ENCODE measurements at places on chromosomes 3 and 15.

- no peak for DNase-seq
Measured at GRCh38 chr3:7489417-7489816, 628.5 kb downstream of the GRM7 start.

DNA sequence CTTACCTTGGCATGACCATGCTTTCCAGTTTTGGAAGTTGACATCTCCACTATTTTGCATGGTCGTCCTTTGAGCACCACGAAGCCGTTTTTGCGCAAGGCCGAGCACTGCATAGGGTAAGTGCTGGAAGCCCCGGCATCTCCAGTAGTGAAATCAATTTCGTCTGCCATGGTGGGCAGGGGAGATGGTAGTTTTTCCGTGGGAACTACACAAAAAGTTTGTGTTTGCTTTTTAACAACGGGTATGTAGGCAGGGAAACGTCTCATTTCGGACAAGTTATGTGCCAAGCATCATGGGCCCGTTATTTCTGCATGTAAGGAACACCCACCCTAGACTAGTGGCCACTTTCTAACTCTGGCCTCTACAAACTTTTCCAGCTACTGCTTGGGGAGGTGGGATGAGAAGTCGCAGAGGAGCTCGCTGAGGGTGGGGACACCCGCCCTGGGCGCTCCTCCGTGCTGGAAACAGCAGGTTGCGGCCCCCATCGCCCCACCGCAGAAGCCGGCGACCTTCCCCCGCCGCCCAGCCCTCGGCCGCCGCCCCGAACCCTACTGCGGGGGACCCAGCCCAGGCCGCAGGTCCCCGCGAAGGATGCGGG lies 701 bp downstream of the EIF5A2 start:
- DNase-seq: no peak

GRCh38 chr3:8103954-8104353 lies 397.7 kb upstream of the LMCD1 start:
- DNase-seq: no peak

- no peak for DNase-seq
Measured at GRCh38 chr3:47772788-47773187, 8.9 kb downstream of the SMARCC1 start.

- no peak for DNase-seq
Measured at GRCh38 chr3:184742676-184743135, 30.8 kb upstream of the MAGEF1 start.

GRCh38 chr3:168806871-168807270 lies 711.1 kb upstream of the GOLIM4 start:
- DNase-seq: no peak

DNA sequence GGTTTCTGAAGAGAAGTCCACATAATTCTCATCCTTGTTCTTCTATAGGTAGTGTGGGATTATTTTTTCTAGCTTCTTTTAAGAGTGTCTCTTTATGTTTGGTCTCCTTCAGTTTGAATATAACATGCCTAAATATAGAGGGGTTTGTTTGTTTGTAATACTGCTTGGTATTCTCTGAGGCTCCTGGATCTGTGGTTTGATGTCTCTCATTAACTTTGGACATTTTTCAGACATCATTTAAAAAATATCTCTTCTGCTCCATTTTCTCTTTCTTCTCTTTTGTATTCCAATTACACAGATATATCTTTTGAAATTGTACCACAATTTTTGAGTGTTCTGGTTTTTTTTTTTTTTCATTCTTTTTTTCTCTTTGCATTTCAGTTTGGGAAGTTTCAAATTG lies 113.1 kb downstream of the ARNT2 start:
- DNase-seq: no peak

DNA sequence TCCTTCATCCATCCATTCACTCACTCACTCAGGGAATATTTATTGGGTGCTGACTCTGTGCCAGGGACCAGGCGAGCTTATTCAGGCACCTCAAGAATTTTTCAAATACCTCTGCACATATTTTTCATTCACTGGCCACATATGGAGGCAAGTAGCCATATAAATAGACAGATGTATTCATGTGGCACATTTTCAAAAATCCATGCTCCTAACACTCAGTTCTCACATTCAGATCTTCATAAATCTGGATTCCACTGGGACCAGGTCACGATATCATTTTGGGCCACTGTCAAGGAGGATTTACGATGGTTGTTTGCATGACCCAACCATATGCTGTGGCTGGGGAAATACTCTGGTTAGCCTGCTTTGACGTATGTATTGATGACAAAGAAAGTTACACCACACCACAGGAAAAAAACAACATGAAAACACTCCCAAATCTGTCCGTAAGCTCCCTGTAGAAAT lies 241.8 kb upstream of the LRTM1 start:
- DNase-seq: peak; percentile 100

GRCh38 chr3:126659915-126660886 lies 5.3 kb upstream of the TXNRD3 start:
- no peak for DNase-seq

DNA sequence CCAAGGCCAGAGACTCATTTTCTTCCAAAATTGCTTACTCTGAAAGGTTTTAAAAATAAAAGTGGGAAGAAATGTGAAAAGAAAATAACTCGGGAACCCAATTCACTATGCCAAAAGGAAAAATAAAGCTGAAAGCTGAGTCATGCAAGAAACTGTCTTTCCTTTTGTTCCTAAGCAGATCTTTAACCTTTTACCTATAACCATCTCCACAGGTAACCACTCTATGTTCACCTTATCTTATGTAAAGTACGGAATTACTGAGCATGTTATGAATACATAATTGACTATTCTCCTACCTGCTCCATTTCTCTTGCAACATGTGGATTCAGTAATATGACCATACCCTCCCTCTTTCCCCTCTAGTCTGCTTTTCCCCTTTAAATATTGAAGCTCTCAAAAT lies 62.0 kb downstream of the MINDY4B start:
- DNase-seq: no peak

DNA sequence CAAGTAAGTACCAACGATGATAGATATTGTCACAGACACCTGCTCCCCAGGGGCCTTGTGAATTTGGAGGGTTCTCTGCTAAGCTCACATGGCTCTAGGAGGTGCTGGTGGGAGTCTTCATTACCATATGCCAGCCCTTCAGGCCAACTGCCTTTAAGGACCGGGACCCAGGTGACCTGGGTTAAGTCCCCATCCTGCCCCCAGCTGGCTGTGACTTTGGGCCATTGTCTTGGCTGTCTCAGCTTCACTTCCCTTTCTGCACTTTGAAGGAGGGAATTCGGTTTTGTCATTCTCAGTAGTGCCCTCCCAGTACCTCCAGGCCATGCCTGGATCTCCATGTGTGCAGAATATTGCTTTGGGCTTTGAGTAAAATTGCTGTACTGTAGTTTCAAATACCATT lies 72.8 kb upstream of the ACAD9 start:
- no peak for DNase-seq

- no peak for DNase-seq
Measured at GRCh38 chr3:156551261-156551660, 3.7 kb downstream of the SSR3 start.

DNA sequence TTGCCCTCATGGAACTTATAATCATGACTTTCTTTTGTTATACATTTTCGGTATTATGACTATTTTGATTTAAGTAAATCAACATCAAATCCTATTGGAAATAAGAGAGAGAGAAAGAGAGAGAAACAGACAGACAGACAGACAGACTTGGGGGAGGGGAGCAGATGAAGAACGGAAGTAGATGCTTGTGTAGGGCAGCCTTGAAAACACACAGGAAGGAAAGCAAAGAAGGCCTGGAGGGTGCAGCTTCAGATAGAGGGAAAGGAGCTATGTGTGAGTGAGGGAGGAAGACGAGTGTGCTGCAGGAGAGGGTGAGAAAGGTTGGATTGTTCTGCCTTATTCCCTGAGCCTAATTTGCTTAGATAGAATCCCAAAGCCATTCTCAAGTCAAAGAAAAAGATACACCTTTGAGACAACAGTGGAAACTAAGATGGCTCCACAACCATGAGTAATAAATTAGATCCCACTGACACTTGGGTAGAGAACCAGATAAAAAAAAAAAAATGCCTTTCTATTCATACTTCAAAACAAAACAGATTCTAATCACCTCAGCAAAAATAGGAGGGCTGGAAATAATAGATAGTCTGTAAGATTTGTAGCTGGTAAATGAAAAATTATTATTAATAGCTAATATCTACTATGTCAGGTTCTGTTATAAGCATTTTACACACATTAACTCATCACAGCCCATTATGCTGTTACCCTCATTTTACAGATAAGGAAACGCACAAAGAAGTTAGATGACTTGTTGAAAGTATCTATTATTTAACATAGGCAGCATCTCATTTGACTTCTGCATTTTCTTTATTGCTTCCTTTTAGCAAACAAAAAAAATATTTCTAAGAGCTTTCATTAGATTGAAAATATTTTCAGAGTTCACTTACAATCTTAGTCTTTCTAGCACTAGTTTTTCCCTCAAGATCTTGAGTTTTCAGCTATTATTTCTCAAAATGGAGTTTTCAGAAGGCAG lies 214.1 kb downstream of the TNIK start:
- no peak for DNase-seq

DNA sequence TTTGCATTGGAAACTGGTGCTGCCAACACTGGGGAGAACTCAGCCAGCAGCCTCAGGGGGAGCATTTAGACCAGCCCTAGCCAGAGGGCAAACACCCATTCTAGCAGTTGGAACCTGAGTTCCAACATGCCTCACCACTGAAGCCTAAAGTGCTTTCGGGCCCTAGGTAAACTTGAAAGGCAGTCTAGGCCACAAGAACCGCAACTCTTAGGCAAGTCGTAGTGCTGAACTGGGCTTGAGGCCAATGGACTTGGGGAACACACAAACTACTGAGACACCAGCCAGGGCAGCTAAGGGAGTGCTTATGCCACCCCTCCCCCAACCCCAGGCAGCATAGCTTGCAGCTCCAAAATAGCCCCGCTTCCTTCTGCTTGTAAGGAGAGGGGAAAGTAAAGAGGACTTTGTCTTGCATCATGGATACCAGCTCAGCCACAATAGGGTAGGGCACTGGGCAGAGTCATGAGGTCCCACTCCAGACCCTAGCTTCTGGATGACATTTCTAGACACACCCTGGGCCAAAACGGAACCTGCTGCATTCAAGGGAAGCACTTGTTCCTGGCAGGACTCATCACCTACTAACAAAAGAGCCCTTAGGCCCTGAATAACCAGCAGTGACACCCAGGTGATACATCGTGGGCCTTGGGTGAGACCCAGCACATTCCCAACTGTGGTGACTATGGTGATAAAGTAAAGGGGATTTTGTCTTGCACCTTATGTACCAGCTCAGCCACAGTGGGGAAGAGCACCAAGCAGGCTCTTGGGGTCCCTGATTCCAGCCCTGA lies 37.3 kb upstream of the TEX9 start:
- no peak for DNase-seq

GRCh38 chr15:70523616-70524015 lies 239.7 kb downstream of the UACA start:
- no peak for DNase-seq

All from AG09309 (cell line).